ENCODE measurements at places on chromosomes 2 and 18.

DNA sequence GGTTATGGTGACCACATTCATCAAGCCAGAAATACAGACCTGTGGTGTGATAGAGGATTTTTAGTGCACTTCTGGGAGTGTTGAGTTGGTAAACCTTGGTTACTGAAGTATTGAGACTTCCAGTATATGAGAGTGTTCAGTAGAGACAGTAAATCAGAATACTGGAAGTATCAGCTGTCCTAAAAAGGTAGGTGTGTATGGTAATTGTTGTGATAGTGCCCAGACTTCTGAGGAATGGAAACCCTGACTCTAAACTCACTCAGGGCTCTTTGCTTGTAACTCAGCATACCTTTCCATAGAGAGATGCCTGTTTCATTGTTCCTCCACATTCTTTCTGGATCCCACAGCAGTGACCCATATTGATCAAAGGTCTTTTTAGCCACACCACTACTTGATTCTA lies 217.1 kb downstream of the SETBP1 start:
- DNase-seq, result no peak

GRCh38 chr2:120736202-120736623 lies 545 bp downstream of the GLI2 start:
- no peak for DNase-seq

DNA sequence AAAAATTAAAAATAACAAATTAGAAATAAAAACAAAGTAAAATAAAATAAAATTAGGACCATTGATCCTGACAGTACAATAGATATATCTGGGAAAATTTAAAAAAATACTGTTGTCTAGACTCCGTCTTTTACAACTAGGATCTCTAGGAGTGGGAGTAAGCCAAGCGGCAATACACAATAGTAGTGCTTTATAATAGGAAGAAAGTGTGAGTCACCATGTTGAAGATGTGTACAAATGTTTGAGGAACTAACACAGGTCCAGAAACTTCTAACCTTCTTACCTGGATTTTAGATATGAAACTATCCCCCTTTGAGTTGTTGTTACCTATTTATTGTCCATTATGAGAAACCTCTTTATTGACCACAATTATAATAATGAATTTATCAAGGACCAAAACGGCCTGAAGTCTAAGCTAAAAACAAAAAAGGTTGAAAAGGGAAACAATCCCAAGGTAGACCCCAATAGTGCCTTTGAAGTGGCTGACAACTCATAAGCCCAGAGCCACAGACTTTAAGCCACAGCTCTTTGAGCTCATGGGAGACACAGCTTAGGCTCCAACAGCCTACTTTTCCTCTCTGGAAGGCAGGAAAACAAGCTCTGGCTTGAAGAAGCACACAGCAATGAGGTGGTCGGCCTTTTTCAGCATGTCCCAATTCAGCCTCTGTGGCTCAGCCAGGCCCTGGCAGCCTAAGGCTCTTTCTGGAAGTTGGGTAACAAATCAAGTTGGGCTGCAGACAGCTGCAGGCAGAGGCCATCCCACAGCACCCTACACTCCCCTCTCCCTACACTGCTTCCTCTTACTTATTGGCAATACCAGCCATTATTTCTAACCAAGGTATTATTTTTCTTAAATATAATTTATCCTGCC lies 62.9 kb downstream of the AQP4 start:
- no peak for DNase-seq

DNA sequence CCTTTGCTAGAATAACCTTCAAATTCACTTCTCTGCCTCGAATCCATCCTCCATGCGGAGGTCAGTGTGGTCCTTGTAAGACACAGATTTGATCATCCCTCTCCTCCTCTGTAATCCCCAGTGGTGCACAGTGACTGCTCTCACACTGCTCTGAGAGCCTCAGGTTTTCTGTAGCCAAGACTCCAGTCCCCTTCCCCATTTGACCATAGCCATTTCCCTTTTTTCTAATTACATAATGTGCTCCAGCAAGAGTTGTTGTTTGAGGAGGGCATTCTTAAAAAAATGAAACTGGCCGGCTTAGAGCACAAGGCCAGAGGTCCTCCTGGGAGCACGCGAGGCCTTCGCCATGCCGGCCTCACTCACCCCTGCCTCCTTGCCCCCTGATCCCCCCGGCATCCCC lies 34.7 kb upstream of the LPIN1 start:
- no peak for DNase-seq

DNA sequence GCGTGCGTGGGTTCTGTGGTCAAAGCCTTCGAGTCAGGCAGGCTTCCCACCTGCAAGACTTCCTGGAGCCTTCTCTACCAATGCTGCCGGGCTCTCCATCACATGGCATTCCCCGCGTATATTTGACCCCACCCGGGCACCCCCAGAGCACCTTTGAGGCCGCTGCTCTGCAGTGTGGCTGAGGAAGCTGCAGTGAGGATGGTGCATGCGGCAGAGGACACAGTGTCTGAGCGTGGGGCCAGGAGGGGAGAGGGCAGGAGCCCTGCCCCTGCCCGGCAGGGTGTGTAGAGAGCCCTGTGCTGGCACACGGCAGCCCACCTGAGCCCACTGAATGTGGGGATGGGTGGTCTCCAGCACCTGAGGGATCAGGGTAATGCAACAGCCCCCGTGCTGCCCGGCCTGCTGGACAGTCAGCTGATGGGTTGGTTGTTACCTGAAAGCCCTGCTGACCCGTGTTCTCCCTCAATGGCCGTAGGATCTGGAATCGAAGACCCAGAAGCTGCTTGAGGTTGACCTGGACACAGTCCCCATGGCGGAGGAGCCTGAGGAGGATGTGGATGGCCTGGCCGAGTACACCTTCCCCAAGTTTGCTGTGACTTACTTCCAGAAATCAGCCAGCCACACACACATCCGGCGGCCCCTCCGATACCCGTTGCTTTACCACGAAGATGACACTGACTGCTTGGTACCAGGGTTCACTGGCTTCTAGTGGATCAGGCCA lies 36.8 kb upstream of the GPR17 start:
- DNase-seq, result no peak

GRCh38 chr18:36711014-36711725 lies 117.6 kb downstream of the TPGS2 start:
- DNase-seq, result no peak
